ENCODE measurements at places on chromosomes 7 and 10.

- DNase-seq: peak; percentile 54
These were observed 1.5 kb upstream of the GRIFIN start for GRCh38 chr7:2477447-2478398.

GRCh38 chr10:86261941-86262687, 104.5 kb downstream of the GRID1 start:
- no peak for DNase-seq

DNA sequence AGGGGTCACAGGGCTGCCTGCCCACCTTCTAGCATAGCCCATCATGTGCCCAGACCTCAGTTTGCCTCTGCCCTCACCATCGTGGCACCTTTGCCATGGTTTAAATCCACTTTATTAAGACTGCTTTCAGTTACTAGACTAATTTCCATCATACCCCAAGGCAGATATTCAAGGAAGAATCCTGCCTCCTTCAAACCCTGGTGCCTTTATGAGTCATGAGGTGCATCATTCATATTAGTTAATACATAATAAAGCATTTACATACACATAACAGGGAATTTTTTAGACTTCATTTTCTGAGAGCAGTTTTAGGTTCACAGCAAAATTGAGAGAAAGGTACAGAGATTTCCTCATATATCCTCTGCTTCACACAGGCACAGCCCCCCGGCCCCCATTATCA, 62.8 kb downstream of the CXCL12 start:
- no peak for DNase-seq

GRCh38 chr10:11208908-11209829, 191.5 kb downstream of the CELF2 start:
- no peak for DNase-seq

GRCh38 chr7:64869121-64869725, 33.9 kb upstream of the ZNF273 start:
- no peak for DNase-seq

GRCh38 chr10:95445223-95445836, 115.8 kb downstream of the SORBS1 start:
- DNase-seq: no peak

DNA sequence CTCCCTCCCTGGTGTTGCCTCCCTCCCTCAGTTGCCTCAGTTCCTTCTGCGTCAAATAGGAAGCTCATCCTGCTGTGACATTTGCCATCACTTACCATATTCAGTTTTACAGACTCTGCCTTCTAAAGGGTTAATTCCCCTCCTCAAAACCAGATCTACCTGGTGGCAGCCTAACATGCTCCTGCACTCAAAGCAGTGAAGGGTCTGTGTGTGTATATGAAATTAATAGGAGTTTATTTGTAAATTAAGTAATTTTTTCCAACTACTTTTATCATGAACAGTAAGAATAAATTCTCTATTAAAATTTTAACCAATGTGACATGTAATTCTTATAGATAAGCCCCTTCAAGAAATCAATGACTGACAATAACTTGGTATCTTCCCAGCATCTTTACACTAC, 158.6 kb upstream of the INSYN2A start:
- no peak for DNase-seq

DNA sequence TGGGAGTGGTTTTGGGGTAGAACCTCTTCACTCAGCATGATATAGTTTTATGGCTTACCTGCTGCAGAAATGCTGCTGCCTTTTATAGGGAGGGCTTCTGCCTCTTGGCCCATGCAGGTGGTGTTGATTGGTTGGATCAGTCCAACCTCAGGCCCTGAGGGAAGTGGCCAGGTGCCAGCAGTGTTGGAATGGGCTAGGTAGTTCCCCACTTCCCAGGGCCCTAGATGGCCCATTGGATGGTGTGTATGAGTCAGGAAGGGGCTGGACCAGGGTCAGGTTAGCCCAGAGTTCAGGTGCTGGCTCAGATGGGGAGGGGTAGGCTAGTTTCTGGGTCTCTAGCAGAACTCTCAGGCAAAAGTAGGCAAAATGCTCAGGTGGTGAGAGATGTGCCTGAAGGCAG, 455.5 kb downstream of the CCSER2 start:
- DNase-seq: no peak

DNA sequence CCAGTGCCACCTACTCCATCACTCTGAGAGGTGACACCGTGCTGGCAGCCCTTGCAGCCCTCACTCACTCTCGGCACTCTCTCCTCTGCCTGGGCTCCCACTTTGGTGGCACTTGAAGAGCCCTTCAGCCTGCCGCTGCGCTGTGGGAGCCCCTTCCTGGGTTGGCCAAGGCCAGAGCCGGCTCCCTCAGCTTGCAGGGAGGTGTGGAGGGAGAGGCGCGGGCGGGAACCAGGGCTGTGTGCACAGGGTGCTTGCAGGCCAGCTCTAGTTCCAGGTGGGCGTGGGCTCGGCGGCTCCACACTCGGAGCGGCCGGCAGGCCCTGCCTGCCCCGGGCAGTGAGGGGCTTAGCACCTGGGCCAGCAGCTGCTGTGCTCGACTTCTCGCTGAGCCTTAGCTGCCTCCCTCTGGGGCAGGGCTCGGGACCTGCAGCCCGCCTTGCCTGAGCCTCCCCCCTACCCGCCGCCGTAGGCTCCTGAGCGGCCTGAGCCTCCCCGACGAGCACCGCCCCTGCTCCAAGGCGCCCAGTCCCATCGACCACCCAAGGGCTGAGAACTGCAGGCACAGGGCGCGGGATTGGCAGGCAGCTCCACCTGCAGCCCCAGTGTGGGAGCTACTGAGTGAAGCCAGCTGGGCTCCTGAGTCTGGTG, 48.7 kb upstream of the SLC35G1 start:
- DNase-seq: no peak

GRCh38 chr10:129593953-129594352, 126.9 kb downstream of the MGMT start:
- no peak for DNase-seq

- DNase-seq: no peak
These were observed 117.4 kb upstream of the POM121L12 start for GRCh38 chr7:52917982-52918578.

DNA sequence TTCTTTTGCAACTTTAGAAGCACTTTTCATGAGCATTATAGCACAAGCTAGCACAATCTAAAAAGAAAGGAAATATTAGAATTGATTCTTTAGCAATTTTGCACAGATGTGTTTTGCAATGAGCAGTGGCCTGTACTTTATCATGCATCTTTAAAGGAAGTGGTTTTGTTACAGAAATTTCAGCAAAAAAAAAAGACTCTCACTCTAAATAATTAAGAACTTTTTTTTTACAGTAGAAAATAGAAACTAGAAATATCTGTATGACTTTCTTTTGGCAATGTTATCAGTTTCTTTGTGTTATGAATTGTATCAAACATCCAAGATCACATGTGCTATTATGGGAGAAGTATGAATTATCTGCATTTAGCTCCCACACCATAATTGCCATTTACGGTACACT, 195.7 kb upstream of the KLF6 start:
- no peak for DNase-seq

GRCh38 chr7:80392229-80393169, 119.4 kb downstream of the GNAT3 start:
- DNase-seq: no peak

DNA sequence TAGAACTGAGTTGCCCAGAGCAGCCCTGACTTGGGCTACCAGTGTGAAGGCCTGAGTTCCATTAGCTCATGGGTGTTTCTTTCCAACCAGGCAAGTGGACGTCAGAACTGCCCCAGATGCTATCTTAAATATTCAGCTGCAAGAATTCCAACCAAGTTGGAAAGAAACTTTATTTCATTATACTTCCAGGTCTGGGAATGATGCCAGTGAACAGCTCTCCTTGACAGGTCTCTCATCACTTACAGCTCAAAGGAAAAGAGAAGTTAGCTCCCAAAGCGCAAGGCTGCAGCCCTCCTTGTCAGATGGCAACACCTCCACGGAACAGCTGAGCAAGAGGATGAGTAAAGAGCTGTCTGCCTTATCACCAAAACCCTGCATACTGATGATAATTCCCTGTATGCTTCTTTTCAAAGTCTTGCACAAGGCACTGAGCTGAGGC, 255.5 kb upstream of the AOAH start:
- DNase-seq: no peak

- DNase-seq: no peak
These were observed 15.2 kb downstream of the ZCWPW1 start for GRCh38 chr7:100413346-100413745.

All from activated CD4-positive, alpha-beta T cell treated with anti-CD3 and anti-CD28 coated beads for 4 hours (primary cell).